ENCODE measurements at places on chromosomes 5 and 9.

- no peak for DNase-seq
Measured at GRCh38 chr5:1770443-1770802, 29.2 kb downstream of the MRPL36 start.

DNA sequence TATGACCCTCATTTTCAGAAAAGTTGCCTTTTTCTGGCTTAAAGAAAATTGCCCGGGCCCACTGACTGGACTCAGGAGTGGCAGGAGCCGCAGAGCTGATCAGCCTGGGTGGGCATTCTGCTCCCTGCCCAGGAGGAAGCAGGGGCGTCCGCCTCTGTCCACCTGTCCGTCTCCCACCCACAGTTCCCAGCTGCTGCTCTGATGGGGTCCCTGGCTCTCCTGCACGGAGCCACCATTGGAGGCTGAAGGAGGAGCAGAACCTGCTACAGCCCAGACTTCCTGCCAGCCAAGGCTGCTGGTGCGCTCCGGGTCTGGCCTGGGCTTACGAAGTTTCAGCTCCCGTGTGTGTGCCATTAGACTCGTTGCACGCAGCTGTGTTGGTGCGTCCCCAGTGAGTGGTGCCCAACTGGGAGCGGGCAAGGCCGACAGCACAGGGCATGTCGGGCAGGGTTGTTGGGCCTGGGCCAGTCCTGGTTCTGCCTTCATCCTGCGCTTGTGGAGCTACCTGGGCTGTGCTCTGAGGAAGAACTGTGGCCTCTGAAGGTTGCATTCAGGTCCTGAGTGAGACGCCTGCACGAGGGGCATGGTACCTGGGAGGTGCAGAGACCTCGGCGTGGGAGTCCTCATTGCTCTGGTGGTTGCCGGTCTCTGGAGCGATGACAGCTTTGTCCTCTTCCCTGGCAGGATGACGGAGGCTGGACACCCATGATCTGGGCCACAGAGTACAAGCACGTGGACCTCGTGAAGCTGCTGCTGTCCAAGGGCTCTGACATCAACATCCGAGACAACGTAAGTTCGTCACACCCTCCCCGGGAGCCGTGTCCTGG is 77.2 kb upstream of the CACNA1B start:
- DNase-seq = no peak

DNA sequence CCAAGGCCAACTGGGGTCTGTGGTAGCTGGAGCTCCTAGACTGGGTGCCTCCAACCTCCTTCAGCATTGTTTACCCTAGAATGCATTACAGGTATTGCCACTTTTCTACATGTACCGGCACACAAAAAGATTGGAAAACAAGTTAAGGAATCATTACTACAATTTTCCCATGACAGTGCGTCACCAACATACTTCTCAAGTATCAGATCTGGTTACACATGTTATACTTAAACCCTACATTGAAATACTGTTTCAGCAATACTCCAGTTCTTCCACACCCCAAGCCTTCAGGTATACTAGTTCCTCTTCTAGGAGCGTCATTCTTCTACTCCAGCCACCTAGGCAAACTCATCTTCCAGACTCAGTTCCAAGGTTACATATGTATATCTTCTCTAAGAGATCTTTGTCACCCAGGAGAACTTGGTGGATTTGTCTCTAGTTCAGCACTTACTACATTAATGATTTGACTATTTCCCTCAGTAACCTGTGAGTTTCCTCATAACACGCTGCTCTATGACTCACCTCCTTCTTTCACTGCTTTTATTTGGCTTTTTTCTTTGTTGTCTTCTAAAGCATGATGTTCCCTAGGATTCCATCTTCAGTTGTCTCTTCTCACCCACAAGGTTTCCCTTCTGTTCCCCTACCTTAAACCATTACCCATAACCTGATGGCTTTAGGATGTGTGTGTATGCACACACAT is 217.0 kb downstream of the AP3B1 start:
- DNase-seq = no peak

DNA sequence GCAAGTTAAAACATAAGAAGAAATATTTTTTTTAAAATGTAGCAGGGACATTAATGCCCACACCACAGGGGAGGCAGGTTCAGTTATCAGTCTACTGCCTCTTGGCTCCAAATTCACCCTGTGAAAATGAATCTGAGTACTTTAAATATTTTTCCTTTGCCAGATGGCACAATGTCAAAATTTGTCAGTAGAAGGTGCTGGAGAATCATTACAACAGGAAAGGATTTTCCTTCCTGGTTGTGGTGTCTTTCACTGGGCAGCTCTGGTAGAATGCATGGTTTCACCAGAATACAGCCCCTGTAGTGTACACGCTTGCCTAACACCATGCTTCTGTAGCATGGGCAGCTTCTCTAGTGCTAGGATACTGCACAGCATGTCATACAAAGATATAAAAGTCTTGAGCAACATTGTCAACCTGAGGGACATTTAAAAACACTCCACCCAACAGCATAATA is 9.7 kb upstream of the SREK1 start:
- DNase-seq = no peak

DNA sequence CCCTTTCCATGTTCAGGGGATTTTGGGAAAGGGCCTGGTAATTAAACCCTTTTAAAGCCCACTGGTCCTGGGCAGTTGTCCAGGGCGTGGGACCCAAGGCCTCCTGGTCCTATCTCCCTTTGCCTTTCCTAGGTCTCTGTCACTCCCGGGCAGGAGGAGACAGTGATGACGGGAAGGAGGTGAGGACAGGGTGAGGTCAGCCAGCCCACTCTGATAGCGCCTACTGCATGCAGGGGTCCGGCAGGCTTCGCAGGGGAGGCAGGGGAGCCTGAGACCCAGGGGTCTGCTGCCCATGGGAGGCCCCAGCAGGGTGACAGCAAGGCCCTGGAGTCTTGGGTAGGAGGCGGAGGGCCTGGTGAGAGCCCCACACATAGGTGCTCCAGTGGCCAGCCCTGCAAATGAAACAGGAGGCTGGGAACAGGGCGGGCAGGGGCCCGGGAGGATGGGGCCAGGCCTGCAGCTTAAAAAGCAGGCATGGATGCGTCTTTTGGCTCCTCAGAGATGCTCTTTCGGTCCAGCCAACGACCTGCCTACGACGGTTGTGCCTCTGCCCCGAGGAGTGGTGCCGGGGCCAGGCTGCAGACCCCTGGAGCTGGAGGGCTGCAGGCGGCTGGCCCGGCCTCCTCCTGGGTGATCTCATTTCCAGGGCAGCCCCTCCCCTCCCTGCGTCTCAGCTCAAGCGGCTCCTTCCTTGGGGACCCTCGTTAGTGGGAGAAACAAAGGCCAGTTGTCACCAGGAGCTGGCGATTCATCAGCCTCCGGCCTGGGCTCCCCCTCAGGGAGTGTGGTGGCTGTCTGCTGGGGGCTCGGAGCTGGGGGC is 6.7 kb upstream of the RXRA start:
- DNase-seq = no peak

- DNase-seq = no peak
Measured at GRCh38 chr5:172692981-172693380, 51.9 kb downstream of the NEURL1B start.

DNA sequence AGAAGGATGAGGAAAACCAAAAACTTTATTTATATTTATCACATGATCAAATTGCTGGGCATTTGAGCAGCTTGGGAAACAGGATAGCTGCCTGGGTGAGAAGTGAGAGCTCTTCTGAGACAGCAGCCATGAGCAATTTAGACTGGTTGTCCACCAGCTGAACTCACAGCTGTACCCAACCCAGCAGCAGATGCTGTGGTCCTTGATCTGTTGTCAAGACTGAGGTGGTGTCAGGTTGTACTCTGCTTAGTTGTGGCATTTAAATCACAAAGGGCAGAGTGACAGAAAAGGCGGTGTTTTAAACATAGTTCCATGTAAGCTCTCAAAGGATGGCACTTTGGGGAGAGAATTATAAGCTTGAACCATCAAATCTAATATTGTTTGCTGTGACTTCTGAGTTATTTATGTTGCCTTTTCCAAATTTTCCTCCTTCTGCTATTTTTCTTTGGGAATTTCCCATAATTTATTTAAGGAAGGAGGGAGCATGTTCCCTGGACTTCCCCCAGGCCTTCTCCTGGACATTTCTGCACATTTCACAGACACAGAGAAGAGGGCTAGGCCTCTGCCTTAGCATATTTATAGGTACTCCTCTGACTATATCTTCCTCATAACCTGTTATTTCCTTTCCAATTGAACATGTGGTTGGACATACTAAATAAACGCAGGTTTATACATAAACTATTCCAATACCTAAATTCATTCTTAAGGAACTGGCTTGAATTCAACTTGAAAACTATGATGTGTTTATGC is 117.7 kb upstream of the FER start:
- DNase-seq = no peak
